Colonic mucosa (tissue), 4 donors: ENCODE measurements at places on chromosomes 12 and 14. TPM values are rescaled to one million over a fixed set of nuclear protein-coding genes. Genes with fewer than 3 reads are reported as not detected.
A peak's percentile ranks its signal among the peaks of the same experiment; 100 is the strongest.

Gene ANKRD33
- not detected for total RNA-seq

GRCh38 chr12:209851-210250, 4.1 kb downstream of the SLC6A12 start:
- DNase-seq: no peak

DNA sequence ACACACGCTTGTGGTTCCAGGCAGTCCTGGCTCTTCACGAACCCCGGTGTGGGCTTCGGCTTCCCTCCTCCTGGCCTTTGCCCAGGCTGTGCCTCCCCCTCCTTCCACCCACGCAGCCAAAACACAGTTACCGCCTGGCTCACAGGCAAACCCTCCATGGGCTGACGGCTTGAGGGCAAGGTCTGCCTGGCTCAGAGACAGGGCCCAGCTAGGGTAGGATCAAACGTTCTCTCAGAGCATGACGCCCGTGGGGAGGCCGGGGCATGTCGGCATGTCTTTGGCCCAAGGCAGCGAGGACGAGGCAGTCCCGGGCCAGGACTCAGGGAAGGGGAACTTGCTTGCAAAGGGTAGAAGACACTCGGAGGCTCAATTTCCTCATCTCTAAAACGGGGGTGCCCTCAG, 2.1 kb downstream of the SLC25A47 start:
- DNase-seq: no peak

- DNase-seq: no peak
These were observed 3.5 kb downstream of the TGFB3 start for GRCh38 chr14:75978249-75978731.

- no peak for DNase-seq
These were observed 279.3 kb upstream of the DDHD1 start for GRCh38 chr14:53432378-53432802.

DNA sequence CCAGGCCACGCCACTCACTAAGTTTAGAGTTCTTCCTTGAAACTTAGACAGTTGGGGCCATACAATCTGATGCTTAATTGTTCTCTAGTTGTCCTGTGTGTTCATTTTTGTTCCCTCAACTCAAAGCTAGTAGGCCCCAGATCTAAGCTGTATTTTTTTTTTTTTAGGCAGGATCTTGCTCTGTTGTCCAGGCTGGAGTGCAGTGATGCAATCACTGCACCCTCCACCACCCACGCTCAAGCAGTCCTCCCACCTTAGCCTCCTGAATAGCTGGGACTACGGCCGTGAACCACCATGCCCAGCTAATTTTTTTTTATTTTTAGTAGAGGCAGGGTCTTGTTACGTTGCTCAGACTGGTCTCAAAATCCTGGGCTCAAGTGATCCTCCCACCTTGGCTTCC, 7.5 kb downstream of the TNFRSF1A start:
- no peak for DNase-seq

DNA sequence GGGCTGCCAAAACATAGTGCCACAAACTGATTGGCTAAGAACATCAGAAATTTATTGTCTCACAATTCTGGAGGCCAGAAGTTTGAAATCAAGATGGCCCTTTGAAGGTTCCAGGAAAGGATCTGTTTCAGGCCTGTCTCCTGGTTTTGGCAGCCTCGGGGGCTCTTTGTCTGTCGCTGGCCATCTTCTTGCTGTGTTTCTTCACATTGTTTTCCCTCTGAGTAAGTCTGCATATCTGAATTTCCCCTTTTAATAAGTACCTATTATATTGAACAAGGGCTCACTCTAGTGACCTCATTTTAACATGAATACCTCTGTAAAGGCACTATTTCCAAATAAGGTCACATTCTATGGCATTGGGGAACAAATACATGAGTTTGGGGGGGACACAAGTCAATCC, 467.1 kb upstream of the MGAT4C start:
- no peak for DNase-seq

- no peak for DNase-seq
These were observed 58.0 kb upstream of the TMEM132D start for GRCh38 chr12:129961856-129962255.

DNA sequence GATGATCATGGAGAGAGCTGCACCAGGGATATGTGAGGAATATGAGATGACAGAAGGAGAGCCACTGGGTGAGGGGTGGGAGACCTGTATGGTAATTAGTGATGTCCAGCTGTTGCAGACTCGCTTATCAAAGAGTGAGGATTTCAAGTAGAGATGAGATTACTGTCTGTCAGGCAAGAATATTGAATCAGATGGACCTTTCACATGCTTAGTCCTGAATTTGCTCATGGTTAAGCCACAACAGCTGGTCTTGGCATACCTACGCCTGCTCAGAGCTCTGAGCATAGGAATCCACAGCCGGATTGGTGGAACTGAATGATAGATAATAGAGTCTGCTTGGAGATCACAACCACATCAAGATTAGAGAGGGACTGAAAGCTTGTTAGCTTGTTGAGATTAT, 115.2 kb upstream of the ARHGAP5 start:
- DNase-seq: no peak

- DNase-seq: no peak
These were observed 27.3 kb downstream of the RERG start for GRCh38 chr12:15193946-15194345.

- no peak for DNase-seq
These were observed 62.6 kb downstream of the SMUG1 start for GRCh38 chr12:54126029-54126695.

DNA sequence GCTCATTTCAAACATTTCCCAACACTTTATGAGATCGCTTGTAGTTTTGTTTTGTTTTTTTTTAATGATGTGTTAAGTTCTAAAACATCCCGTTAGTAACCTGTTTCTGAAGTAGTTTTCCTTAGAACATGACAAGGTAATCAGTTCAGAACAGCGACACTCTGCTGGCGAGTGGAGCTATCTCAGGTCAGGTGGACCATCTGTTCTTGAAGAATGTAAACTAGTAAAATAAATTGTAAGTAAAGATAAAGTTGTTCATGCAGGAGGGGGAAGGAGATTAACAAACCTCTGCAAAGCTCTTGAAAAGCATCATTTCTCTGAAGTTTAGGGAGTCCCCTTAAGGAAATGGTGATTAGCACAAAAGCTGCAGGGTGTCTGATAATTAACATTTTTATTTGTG, 71.9 kb upstream of the DACT1 start:
- DNase-seq: no peak

Gene CAPS2
- total RNA-seq: 2.6 TPM

DNA sequence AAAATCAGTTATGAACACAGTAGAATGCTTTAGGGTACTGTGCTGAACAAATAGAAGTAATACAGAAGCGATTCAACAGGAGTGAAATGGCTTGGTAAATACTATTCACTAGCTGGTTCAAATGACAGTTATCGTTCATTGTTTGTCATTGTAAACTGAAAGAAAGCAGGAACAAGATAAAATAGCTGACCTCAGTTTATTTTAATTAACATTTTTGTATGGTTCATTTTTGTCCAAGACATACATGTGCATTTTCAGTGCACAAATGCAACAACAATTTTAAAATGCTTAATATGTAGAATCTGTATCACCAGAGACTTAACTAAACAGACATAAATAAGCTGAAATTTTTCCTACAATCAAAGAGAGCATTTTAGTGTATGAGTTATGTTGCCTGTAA, 49.9 kb downstream of the ALX1 start:
- DNase-seq: no peak

DNA sequence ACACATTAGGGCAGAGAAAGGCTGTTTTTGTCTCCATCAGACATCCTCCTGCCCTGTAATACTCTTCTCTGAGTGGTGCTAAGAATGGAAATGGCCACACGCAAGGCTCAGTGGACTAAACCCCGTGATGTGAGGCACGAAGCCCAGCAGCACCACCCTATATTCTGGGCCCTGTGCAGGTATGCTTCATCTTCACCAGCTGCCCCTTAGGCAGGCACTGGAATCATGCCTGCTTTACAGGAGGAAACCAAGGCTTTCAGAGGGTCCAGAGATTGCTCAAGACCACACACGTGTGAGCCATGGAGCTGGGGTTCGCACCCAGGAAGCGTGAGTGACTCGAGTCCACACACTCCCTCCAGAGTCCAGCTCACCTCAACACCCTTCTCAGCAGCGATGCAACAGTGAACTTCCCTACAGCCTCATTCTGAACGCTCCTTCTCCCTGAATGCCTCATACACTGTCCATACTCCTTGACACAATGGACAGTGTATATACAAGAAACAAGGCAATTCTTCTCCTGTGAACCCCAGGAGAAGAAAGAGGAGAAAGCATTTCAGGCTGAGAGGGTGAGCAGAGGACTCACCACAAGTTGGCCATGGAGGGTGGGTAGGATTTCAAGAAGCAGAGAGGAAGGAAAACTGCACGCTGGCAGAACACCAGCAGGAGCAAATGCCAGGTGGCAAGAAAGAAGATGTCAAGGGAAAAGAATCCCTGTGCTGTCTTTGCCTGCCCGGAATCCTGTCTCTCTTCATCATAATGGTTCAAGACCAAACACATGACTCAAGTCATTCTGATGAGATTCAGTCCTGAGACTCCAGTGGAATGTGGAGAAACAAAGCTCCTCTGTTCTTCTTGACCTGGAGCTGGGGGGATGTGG, 39.1 kb downstream of the NT5DC3 start:
- no peak for DNase-seq

- DNase-seq: no peak
These were observed 43.9 kb downstream of the GIT2 start for GRCh38 chr12:109952160-109952858.

Gene NID2
- 28.7 TPM for total RNA-seq

DNA sequence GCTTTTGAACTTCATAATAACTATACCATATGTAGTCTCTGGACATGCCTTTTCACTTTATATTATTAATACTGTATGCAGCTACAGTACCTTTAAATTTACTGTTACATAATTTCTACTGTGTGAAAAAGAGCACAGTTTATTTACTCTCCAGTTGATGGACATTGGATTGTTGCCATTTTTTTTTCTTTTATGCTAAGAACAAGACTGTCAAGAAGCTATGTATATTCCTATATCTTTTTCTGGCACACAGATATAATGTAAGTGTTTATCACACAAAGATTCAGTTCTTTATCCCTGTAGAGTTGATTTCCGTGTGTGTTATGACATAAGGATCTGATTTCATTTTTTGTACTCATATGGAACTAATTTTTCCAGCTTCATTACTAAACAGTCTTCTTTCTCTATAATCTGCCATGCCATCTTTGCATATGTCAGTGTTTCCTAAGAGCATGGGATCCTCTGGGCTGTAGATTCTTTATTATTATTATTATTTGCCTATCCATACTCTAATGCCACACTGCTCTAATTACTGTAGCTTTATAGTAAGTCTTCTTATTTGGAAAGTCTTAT, 593.0 kb upstream of the ATP2B1 start:
- DNase-seq: no peak

DNA sequence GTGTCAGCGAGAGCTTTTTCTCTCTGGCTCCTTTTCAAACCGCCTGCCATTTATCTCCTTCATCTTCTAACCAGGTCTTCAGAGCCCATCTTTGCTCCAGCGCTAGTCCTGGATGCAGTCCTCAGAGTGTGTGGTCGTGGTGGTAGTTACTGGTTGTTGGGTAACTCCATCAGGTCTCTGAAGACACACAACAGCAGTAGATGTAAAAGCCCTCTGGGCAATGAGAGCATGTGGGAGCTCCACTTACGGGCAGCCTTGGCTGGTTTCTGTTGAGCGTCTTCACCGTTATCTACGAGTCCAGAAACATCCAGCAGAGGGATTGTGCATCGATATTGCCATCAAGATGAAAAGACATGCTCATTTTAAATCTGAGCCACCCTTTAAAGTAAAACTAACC, 61.2 kb downstream of the FBXL14 start:
- DNase-seq: no peak

DNA sequence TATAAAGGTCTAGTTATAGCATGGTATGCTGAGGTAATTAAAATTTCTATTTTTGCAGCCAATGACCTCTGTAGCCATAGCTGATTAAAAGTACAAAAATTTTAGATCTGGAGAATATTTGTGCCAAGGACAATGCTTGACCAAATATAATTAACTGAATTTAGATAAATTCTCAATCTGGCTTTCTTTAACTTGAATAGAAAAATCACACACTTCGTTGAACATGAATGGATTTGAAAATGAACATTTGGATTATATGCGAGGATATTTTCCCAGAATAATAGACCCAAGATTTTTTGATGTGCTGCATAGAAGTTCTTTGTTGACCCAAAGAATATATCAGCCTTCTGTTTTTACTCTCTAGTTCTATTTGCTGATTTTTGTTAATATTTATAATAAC, 38.4 kb upstream of the G2E3 start:
- DNase-seq: no peak

GRCh38 chr12:100199347-100200149, 1.1 kb upstream of the ACTR6 start:
- peak; percentile 92 for DNase-seq

DNA sequence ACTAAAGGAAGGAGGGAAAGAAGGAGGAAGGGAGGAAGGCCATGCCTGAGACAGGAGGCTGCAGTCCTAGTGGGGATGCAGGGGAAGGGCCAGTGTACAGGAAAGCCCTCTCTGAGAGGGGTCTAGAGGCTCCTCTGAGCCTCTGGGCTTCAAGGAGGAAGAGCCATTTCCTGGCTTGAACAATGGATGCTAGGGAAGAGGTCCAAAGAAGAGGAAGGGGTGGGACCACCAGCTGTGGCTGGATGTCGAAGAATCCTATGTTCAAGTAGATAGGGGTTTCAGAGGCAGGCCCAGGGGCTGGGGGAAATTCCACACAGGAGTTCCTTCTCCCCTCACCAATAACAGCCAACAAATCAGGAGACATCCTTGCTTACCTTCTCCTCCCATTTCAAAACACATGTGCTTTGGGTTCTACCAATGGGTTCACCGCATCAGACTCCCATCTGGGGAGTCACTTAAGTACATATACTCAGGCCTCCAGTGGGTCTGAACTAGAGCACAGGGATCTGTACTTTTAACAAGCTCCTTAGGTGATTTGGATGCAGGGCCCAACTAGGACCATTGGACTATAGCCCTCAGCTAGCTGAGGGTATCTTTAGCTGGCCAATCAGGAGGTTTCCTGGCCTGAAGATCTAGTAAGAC, 32.4 kb downstream of the PRPF40B start:
- DNase-seq: no peak

GRCh38 chr14:64958743-64959142, 13.4 kb downstream of the RAB15 start:
- DNase-seq: no peak
